ENCODE measurements at places on chromosomes 6 and 20.

GRCh38 chr20:10927936-10928840 is 254.4 kb upstream of the JAG1 start:
- no peak for DNase-seq

DNA sequence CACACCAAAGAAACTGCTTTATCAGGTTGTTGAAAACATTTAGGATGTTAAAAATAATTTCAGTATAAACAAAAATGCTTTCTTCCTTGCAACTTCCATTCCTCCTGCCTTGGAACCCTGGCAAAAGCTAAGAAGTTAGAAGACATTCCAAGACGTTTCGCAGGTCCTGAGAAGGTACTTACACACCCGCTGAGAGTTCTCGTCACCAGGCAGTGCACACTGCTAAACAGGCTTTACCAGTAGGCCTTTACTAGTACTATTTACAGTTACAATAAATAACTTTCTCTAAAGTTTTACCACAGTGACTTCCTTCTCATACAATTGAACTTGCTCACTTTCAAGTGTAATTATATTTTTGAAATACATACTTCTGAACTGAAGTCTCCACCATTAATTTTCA is 81.4 kb upstream of the RPS6KA2 start:
- no peak for DNase-seq

DNA sequence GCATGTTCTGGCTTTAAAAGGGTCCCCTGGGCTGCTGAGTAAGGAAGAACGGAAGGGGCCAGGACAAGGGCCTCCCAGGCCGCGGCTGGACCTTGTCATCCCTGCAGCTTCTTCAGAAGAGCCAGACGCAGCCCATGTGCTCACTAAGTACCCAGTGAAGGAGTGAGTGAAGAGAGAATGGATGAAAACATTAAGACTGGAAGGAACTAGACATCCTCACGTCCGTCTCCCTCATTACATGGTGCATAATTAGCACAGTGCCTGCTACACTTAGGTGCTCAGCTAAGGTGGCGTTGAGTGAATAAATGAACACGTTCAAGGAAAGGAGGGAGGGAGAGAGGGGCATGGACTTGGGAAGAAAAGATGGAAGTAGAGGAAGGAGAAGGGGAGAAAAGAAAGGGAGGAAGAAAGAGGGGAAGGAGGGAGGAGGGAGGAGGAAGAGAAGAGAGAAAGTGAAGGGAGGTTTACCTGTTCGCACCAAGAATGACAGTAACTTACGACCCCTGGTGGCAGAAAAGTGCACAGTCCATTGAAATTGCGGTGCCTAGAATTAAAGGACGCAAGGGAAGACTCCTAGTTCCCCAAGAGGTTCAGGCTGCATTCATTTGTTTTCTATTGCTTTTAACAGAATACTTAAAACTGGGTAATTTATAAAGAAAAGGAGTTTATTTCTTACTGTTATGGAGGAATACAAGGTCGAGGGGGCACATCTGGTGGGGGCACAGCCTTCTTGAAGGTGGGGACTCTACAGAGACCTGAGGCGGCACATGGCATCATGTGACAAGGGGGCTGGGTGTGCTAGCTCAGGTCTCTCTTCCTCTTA is 8.0 kb downstream of the TP53RK start:
- DNase-seq: peak; percentile 22

DNA sequence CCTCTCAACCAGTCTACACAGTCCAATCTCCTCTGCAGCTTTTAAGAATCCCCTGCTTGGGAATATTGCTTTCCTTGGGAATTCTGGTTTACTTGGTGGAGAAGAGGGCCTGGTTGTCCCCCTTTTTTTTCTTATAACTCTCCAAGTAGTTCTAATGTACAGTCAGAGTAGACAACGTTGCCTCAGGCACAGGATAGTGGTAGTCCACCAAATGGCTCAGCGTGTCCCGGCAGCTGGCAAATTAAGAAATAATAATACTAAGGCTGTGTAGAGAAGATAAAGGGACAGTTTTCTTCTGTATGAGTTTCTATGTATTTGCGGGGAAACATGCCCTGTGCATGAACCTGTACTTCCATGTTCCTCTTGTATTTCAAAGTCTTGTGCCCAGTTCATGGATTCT is 145.7 kb upstream of the RREB1 start:
- no peak for DNase-seq

DNA sequence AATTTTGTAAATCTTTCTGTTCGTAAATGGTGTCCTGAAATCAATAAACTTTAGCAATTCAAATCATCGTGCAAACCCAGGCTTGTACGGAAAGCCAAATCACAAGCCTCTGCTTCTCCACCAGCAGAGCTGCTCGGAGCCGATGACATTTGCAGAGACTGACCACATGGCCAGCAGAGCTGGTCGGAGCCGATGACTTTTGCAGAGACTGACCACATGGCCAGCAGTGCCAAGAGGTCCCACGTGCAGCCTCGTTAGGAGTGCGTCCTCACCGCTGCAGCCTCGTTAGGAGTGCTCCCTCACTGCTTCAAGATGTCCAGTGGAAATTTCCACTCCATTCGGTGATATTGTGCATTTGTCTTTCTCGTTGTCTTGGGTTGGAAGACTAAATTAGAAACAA is 28.5 kb downstream of the SMOC2 start:
- no peak for DNase-seq

GRCh38 chr6:52063584-52064344 is 23.6 kb downstream of the PKHD1 start:
- DNase-seq: peak; percentile 15

GRCh38 chr6:106783640-106784566 is 154.5 kb downstream of the QRSL1 start:
- no peak for DNase-seq

DNA sequence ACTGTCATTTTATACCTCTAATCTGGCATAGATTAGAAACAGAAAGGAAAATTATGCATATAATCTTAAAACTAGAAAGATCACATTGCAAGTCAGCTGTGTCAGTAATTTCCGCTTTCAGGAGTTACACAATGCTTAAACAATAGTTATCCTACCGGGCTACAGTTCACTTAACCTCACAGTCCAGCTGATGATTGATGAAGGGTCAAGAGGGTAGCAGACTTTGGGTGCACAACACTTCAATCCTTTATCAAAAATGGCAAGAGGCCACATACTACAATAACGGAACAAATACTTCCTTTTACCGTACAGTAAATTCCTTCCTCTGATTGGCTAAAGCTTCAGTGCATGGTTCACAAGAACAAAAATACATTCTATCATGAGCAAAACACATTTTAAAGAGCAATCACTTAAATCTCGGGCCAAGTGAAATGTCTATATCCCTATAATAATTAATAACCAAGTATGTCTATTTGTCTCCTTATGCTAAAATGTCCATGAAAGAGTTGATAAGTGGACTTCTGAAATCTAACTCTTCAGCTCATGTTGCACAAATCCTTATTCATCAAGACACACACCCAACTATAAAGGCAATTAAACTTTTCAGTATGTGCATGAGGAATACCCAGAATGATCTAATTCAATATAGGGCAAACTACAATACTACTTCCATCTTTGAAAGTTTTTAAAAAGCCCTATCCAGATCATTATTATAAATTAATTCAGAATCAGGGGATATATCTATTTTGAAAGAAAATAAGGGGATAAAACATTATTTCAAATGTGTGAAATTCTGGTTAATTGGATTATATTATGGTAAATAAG is 76.8 kb downstream of the HIVEP2 start:
- no peak for DNase-seq

DNA sequence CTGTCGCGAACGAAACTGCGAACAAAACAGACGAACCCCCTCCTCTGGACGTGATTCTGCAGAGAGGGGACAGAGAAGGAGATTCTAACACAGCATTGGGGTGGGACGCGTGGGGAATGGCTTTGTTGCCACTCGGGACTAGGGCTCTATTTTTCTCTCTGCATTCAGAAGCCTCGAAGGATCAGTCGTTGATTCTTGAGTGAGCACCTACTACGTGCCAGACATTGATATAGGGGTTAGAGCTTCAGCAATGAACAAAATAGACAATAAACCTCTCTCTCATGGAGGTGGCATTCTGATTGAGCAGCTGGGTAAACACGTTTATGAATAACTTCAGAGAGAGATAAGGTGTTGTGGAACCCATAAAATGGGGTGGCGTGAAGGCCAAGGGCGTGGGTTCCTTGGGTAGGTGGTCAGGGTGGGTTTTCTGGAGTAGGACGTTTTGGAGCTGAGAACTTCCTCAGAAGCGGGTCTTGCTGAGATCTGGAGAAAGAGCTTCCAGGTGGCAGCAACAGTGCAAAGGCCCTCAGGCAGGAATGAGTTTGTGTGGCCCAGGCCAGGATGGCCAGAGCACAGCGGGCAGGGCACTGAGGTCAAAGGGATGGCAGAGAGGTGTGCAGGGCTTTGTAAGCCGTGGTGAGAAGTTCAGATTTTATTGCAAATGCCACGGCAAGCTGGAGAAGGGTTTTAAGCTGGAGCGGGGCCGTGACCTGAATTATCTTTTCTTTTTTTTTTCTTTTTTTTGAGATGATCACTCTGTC is 884 bp downstream of the SLC2A10 start:
- DNase-seq: no peak

GRCh38 chr6:169897601-169898358 is 146.4 kb downstream of the ERMARD start:
- DNase-seq: no peak

DNA sequence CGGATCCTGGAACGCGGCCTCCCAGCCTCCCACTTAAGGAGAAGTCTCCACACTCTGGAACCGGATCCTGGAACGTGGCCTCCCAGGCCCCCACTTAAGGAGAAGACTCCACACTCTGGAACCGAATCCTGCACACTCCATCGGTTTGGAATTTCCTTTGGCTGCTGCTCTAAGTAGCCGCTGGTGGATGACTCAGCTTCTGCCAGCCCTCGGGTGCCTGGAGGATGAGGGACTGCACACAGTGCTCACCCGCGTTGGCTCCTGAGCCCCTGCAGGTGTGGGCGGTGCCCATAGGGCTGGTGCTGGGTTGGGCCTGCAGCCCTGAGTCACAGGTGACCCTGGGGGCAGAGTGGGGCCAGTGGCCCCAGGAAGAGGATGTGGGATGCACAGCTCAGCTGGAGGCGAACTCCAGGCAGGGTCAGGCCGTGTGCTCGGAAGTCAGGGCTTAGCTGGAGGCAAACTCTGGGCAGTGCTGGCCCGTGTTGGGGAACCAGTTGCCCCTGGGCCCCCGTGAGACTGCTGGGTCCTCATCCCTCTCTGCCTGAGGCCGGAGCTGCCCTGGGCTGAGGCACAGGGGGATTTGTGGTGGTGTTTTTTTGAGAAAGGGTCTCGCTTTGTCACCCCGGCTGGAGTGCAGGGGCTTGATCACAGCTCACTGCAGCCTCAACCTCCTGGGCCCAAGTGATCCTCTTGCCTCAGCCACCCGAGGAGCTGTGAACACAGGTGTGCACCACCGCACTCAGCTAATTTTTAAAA is 13.9 kb upstream of the TNFRSF6B start:
- DNase-seq: no peak

- DNase-seq: no peak
Measured at GRCh38 chr6:89818977-89819335, 638 bp downstream of the MDN1 start.

DNA sequence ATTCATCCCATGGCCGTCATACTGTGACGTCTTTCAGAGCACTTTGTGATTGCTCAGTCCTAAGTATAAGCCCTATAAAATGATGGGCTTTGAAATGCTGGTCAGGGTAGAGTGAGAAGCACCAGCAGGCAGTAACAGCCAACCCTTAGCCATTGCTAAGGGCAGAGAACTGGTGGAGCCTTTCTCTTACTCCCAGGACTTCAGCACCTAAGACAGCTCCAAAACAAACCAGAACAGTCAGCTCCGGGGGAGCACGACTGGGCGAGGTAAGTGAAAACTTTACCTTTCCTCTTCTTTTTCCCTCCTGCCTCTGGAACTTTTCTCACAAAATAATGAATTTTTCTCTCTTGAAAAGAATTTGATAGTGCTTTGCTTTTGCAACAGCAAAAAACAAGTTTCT is at the start of gene VIP:
Gene VIP, plus strand, starts transcription at position 104 of the 400 bp plus-strand sequence. CDS start 1,381 bp downstream, outside the sequence.
- DNase-seq: no peak

- DNase-seq: no peak
Measured at GRCh38 chr6:50849796-50850180, 31.1 kb downstream of the TFAP2B start.

DNA sequence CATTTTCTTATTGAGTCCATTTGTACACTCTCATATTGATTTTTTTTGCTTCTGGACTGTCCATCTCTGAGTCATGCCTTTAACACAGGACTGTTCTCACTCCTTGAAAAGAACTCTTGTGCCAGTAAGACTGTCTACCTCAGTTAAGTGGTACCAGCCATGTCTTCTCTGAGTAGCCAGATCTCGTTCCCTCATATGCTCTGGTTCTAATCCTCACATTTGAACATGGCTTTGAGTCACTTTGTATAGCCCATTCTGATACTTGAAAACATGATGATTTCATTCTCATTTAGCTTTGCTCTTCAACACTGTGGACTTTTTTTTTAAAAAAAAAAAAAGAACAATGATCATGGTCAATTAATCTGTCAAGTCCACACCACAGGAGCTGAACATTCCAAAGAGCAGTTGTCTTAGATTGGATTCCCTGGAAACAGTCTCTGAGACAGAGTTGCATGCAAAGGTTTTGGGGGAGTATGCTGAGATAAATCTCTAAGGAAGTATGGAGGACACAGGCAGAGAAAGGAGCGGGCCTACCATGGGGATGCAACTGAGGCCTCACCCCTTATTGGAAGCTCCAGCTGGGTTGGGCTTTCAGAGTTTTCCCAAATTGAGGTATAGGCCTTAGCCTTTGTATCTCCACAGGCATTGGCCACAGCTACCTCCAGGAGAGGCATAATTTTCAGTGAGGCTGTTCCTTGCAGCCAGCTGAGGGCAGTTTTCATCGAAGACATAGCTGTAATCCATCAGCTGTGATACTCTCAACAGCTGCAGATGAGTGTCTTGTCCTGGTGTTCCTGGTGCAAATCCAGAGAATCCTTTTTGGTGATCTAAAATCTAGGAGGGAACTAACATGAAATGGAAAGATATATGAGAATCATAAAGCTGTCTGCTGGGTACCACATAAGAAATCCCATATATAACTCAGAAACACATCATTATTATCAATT is 6.0 kb upstream of the PTCHD4 start:
- DNase-seq: no peak

Data from stimulated activated CD4-positive, alpha-beta T cell treated with anti-CD3 and anti-CD28 coated beads, Interleukin-15, amount 100 ng/mL, for 1 hour (primary cell).